ENCODE measurements at places on chromosomes 5 and 9.

- no peak for DNase-seq
Measured at GRCh38 chr5:108753877-108754276, 6.2 kb downstream of the FER start.

GRCh38 chr9:92294297-92294676 is 790 bp upstream of the IARS1 start:
- no peak for DNase-seq

- DNase-seq, result no peak
Measured at GRCh38 chr5:173016598-173017046, 33.1 kb downstream of the ATP6V0E1 start.

DNA sequence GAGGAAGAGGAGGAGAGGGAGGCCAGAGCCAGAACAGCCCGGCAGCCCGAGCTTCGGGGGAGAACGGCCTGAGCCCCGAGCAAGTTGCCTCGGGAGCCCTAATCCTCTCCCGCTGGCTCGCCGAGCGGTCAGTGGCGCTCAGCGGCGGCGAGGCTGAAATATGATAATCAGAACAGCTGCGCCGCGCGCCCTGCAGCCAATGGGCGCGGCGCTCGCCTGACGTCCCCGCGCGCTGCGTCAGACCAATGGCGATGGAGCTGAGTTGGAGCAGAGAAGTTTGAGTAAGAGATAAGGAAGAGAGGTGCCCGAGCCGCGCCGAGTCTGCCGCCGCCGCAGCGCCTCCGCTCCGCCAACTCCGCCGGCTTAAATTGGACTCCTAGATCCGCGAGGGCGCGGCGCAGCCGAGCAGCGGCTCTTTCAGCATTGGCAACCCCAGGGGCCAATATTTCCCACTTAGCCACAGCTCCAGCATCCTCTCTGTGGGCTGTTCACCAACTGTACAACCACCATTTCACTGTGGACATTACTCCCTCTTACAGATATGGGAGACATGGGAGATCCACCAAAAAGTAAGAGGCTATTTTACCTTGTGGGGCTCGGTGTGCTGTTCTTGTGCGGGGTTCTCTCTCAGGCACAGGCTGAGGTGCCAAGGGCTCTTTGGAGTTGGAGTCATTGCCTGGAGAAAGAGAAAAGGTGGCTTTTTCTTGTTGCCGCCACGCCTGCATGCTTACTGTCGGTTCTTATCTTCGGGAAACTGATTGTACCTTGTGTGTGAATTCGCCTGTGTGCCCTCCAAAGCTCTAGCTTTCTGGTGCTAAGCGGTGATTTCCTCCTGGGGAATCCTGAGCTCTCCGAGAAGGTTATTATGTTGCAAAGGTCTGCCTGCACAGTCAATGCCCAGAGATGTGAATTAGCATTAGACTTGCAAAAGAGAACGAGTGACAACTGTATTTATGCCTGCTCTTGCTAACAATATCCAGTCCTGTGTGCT is at the start of gene ISL1:
TSS of gene ISL1 (plus strand) at position 318 of the 991 bp plus-strand sequence. CDS start at position 542, 224 bp downstream.
- peak; percentile 70 for DNase-seq

DNA sequence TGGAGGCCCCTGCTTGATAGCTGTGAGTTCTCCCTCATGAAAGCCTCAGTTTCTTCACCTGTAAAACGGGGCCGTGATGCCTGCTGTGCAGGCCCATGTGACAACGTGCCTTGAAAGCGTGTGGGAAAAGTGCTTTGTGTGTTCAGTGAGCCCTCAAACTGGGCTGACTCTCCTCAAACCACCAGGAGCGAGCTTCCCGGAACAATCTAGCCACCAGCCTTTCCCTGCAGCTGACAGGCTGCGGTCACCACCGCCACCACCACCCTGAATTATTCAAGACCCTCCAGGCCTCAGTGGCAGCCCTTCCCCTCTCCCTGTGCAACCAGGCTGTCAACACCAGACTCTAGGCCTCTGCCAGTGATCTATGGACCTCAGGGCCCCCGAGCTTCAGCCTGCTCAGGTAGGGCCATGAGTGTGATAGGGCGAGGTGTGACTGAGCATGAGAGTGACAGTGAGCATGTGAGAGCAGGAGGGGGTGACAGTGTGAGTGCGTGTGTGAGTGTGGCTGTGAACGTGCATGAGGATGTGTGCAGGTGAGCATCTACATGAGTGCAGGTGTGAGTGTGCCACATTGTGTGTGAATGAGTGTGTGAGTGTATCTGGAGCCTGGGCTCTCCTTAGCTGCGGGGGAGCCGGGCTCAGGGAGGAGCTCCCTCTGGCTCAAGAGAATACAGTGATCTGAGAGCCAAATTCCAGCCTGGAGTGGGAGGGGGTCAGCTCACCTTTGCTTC is 53.3 kb upstream of the PSD2 start:
- DNase-seq, result no peak

GRCh38 chr5:144002876-144003275 is 167.6 kb downstream of the YIPF5 start:
- DNase-seq, result no peak

DNA sequence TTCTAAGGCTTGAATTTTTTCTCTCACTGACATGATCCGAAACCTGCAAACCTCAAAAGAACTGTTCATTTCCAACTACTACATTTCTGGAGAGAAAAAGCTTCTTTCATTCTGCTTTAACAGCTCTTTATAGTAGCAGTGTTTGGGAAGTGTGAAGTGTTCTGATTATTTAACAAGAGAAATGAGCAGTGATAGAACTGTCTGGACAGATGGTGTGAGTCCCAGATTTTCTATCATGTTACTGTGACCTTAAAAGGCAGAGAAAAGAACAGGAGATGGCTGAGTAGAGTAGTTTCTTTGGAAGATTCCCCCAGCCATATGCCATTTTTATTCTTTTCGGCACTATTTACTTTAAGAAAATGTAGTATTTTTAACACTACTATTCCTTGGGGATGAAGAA is 41.3 kb upstream of the TAL2 start:
- DNase-seq, result peak; percentile 18

DNA sequence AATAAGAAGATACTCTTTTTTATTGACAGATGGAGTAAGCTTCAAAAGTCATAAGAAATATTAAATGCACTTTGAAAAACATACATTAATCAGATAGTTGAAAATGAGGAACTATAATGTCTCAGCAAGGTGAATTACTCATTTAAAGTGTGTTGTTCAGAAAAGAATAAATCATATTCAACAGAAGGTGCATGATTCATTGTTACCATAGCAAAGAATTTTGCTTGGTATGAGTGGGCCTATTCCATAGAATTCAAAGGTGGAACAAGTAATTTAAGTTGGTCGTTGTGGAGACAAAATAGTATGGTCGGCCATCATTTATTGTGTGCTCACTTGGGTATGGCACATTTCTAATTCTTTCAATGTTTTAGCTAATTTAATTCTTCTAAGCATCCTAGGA is 1920.2 kb upstream of the CDH9 start:
- DNase-seq, result no peak

DNA sequence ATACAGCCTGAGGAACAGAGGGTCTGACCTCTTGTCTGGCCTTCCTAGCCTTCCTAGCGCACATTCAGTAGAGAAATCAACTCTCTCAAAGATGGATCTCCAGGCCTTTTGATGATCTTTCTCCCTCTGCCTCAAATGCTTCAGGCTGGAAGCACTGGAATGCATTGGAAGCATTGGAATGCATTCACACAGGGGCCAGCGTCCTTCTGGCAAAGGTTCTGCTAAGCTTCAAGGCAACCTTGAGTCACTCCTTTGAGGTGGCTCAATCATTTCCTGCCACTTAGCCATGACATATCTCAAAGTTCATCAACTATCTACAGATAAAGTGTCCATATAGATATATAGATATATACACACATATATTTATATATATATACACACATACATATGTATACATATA is 42.9 kb downstream of the OR2K2 start:
- no peak for DNase-seq

GRCh38 chr5:153404747-153405146 is 85.7 kb upstream of the GRIA1 start:
- no peak for DNase-seq

DNA sequence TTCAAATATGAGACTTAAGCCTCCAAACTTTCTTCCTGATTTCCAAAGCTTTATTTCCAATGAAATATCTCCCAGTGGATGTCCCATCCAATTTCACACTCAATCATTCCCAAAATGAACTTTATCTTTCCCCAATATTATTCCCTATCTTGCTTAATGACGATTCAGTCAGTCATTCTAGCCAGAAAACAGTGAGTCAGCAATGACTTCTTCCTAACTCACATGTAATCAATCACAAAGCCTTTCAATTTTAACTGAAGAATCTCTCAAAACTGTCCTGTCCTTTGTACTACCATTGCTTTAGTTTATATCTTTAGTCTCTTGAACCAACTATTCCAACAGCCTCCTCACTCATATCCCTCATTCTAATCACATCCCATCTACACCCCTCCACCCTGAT is 34.9 kb downstream of the NSA2 start:
- no peak for DNase-seq

DNA sequence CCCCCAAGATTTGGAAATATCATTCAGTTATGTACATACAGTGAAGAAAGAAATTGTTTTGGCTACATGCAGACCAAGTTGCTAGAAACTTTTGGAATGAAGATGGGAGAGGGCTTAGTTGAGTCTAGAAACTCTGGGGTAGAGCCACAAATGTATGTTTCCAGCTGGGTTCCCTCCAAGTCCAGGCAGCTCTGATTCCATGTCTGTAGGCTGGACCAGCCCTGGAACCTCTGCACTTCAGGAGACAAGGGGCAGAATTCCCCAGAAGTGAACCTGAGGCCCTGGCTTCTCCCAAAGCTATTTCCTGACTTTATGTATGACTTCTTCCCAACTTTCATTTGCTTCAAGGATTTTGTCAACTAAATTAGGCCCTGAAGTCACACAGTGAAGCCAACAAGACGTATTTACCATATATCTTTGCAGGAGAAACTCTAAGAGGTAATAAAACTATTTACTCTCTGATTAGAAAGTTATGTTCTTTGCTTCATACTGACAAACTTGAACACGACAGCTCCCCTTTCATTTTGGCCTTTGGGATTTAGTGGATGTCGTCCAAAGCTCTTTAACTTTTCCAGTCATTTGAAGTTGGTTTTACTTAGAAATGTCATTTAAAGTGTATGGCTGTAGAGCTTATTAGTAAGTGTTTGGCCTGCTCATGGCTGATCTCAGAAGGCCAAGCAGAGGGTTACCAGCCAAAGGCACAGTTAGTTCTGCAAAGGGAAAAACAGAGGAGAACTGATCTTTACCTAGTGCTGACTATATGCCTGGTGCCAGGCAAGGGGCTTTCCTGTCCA is 152.0 kb upstream of the SLC28A3 start:
- no peak for DNase-seq

GRCh38 chr5:1241509-1242080 is 16.4 kb downstream of the SLC6A18 start:
- DNase-seq, result no peak

- DNase-seq, result no peak
Measured at GRCh38 chr9:27468462-27469110, 55.5 kb upstream of the IFNK start.

All from NCI-H1694 (cell line).